ENCODE measurements at places on chromosomes 13 and 19. TPM values are rescaled to one million over a fixed set of nuclear protein-coding genes. Genes with fewer than 3 reads are reported as not detected.

The ATCAY gene
- not detected for total RNA-seq

DNA sequence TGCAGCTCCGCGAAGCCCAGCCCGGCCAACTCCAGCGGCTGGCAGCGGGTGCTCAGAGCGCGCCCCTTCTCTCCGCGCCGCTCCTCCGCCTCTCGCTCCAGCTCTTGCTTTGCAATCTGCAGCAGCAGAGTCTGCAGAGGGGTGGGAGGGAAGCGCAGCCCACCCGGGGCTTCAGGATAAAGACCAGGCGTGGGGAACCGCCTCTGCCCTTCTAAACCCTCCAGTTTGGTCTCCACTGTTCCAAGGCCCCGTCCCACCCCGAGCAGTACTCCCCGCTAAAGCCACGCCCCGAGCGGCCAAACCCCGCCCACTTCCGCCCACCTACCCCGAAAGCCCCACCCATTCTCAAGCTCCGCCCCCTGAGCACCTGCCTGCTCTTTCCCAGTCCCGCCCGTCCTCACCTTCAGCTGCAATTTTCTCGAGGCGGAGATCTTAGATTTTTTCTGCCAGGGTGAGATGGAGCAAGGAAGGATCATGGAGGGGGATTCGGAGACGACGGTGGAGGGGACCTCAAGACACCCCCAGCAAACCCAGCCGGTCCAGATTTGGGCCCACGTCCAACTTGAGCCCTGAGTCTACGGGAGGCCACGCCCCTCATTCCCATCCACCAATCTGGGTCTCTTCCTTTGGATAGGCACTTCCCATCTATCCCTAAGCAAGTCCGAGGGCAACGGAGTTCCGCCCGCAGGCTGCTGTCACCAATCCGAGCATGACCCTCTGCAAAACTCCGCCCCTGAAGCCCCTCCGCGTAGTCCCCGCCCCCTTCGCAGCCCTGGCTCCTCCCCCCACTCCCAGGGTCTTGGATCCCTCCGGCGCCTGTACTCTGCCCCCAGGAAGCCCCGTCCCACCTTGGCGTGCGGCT lies 1.1 kb downstream of the TNNI3 start:
- DNase-seq, result no peak

- peak; percentile 89 for DNase-seq
Observed at GRCh38 chr19:33064792-33065550, at the start of gene RHPN2. TSS of gene RHPN2 (minus strand) at chr19:33064888. CDS start at chr19:33064852, 36 bp downstream.

- no peak for DNase-seq
Observed at GRCh38 chr19:16625163-16625958, 2.6 kb downstream of the MED26 start.

DNA sequence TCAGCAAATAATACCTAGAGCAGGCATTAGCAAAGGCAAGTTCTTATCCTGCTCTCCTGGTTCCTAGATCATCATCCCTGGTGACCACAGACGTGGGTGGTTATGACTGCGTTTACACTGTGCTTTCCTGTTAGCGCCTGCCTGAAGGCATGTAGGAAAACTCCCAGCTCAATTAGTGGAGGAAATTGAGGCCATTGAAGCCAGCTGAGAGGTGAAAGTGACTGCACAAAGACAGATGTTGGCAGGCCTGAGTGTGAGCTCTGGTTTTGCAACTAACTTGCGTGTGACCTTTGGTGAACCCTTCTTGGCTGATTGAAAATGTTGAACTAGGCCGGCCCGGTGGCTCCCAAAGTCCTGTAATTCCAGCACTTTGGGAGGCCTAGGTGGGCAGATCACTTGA lies 17.5 kb upstream of the NWD1 start:
- no peak for DNase-seq

- DNase-seq, result no peak
Observed at GRCh38 chr19:55441692-55442321, 1.3 kb downstream of the SHISA7 start.

DNA sequence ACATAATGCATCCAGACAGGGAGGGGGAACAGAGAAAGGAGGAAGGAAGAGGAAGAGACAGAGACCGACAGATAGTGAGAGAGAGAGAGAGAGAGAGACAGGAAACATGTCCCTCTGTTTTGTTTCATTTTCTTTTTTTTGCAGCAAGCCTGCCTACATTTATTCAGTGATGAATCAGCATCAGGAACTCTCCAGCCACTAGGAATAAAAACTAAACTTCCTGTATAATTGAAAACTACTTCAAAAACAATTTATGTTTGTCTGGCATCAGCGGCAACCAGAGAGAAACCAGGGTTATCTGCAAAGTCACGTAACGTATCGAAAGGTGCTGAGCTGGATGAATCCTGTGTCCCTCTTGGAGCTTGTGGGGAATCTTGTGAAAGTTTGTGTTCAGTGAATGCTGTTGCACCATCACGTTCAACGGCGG lies 148.6 kb upstream of the SOX21 start:
- DNase-seq, result no peak

DNA sequence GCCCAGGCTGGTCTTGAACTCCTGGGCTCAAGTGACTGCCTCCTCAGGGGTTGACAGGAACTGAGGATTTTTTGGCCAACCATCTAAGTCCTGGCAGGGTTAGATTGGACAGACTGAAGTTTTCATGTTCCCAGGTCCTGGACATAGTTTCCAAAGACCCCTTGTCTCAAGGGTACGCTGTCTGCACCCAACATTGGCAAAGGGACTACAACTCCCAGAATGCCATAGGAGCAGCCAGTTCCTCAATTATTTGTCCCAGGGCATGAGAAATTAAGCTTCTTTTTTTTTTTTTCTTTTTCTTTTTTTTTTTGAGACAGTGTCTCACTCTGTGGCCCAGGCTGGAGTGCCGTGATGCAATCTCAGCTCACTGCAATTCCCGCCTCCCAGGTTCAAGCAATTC lies 6.9 kb downstream of the GYS1 start:
- no peak for DNase-seq

All from mesenteric fat pad (tissue), 1 donor.